ENCODE measurements at places on chromosomes 12 and 14.

DNA sequence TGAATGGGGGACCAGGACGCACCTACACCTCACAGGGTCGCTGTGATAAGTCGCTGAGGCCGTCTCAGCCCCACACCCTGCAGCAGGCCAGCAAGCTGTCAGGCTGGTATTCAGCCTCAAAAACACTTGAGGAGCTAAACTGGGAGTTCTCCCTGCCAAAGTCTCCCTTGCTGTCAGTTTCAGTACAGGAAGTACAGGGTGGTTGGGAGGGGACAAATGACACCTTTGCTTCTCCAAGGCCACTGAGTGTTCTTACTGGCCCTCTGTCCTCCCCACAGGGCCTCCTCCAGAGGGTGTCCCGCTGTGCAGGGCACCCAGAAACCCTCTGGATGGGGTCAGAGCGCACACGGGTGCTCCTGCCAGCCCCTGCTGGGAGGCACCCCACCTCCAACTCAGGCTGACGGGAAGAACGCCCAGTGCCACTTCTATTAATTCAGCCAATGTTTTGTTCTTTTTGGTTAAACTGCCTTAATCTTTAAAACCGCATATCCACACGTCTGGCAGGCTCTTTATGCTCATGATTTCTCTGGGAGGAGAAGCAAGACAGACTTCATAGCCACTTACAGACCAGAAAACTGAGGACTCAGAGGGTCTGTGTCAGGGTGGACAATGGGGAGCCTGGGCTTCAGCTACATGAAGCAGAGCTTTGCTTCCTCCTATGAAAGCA is 75.9 kb downstream of the ITPK1 start:
- DNase-seq: no peak

- DNase-seq: peak; percentile 14
Measured at GRCh38 chr12:18430425-18431048, 169.2 kb downstream of the PIK3C2G start.

DNA sequence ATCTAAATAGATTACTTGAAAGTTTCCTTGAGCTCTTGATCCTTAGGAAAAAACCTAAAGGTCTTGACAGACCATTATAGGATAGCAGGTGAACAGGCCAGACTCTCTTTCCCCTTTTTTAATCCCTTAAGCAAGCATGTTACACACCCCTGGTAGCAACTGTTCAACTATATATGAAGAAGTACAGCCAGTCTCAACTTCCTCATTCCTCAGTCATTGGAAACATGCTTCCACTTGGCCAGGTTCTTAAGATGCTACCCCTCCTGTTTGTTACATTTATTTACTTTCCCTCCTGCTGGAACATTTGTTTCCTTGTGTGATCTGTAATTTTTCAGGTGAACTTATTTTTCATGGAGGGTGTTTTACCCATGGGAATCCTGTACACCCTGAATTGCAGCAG is 124.1 kb downstream of the ARMH4 start:
- peak; percentile 55 for DNase-seq

- no peak for DNase-seq
Measured at GRCh38 chr14:32136027-32136825, 59.1 kb downstream of the ARHGAP5 start.

DNA sequence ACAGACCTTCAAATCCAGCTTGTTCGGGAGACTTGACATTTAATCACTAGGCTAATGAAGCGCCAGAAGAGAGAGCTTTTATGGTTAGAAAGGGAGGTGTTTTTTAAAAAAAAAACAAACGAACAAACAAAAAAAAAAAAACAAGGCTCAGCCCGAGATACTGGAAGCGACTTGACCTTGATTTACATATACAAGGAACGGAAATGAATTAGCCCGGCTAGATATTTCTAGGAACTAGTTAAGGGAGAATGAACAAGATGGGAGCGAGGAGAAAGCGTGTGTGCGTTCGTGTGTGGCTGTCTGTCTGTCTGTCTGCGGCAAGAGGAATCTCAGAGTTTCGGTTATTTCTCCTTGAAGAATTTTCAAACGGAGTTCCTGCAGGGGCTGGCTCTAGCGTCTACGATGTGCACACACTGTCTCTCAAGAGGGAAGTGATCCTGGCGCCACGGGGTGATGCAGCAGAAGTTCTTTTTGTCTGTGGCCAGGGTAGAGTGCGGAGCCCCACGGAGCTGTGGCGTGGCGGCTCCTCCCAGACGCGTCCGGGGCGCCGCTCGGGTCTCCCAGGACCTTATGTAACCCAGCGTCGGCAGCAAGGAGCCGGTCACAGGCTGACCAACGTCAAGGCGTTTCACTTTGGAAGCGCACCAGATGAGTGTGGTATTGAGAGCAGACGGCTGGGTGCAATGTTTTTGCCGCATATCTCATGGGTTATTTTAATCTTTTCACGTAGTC is 18.8 kb downstream of the SOCS2 start:
- peak; percentile 61 for DNase-seq

DNA sequence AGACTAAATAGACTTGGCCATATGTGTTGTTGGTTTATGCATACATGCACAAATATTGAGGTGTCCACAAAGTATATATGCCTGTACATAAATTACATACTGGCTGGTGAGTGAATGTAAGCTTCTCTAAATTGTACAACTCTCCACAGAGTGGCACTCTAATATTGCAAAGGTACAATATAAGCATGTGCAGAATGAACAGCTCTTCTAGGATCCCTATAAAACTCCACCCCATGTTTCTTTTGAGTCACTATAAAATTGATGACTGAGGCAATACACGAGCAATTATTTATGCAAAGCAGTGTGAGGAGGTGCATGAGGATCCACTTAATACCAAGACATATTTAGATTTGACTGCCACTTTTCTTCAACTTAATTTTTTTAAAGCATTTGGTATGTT is 172.2 kb downstream of the NAV3 start:
- peak; percentile 61 for DNase-seq

DNA sequence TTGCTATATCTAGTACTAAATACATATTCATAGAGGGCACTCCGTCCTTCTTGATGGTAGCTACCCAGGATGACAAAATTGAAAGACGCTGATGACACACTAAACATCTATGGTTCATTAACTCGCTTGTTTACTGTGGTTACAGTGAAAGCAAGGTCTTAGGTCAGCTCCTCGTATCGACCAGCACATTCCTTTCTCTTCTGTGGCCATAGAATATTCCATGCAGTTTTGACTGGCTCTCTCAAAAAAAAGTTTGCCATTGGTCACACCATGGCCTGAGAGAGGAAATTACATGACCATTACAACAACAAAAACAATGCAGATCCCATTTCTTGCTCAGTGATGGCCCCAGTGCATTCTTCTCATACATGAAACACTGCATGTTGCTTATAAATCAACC is 411.4 kb upstream of the SOX5 start:
- DNase-seq: no peak

DNA sequence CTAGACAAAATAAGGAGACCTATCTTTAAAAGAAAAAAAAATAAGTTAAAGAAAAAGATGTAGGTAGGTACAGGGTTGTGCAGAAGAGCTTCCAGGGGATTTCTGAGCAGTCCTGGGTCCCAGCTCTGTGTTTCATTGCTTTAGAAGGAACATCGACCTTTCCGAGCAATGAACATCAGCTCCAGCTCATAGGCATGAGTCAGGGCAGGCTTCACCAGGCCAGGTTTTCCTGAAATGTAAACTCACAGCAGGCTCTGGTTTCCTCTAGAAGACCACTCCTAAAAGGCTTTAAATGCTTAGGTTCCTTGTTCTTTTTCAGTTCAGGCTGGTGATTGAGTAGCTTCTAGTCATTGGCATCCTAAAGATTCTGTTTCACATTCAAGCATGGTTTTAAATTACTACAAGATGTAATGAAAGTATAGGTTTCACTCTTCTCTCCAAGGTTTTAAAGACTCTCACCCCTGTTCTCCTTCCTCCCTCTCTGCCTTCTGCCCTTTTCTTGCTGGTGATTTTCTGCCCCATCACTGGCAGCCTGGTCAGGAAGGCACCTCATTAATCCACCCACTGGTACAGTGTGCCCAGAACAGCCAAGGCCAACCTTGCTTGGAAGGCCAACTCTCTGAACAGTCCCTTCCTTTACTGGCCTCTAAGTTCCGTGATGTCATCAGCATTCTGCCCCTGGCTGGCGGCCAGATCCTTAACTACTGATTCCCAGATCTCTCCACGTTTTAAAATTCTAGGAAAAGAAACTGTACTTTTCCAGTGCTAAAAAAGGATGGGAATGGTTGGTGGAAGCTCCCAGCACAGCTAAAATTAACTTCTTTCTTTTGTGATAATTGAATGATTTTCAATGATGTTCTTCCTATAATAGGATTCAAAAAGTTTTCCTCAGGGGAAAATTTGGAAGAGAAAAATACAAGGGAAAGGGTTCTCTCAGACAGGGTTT is 109.4 kb upstream of the HIF1A start:
- DNase-seq: no peak

GRCh38 chr12:116426391-116427136 is 132.6 kb upstream of the MAP1LC3B2 start:
- peak; percentile 84 for DNase-seq

- DNase-seq: no peak
Measured at GRCh38 chr12:100942984-100943749, 148.6 kb downstream of the ANO4 start.

DNA sequence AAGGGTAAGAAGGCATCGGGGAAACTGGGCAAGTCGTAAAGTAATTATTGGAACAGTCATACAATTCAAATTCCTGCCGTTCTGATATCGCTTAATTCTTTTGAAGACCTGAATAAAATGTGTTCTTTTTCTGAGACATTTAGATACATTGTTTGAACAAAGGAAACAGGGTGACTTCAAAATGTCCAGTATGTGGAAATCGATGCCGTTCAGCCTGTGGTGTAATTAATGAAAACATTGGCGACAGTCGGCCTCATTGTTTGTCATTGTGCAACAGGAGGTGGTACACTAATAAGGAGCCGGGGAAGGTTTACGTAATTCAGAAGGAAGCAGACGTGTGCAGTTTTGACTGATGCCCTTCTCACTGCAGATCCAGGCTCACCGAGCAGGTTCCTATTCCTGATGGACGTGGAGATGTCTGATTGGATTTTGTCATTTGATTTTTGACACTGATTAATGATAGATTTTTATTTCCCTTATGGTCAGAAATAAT is 92.7 kb downstream of the BORCS5 start:
- DNase-seq: no peak

DNA sequence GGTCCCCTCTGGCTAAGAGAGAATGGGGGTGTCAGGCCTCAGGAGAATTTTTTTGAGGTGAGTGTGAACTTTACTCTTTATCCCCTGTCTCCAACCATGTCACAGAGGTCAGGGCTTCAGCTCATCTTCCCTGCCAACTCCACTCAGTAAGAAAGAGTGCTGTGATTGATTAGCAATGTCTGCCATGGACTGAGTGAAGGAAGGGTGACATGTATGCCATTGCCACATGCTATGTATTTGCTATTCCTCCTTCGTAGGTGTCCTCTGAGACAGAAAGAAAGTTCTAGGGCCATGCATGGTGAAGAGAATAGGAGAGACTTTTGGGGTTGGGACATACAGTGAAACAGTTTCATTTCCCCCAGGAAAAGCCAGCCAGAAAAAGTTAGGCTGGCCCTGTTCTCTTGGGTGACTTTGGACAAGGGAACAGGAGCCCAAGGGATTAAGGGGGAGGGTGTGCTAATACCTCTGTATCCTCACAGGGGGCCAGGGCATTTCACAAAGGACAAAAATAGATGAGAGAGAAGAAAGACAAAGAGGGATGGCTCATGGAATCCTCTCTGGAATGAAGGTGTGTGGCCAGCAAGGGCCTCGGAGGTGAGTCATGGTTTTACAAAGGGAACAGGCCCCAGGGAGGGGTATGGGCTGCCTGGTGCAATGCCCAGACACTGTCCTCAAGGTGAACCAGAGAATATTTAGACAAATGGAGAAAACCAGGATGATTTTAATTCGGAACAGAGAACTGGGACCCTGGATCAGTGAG is 13.9 kb upstream of the MYL2 start:
- no peak for DNase-seq

DNA sequence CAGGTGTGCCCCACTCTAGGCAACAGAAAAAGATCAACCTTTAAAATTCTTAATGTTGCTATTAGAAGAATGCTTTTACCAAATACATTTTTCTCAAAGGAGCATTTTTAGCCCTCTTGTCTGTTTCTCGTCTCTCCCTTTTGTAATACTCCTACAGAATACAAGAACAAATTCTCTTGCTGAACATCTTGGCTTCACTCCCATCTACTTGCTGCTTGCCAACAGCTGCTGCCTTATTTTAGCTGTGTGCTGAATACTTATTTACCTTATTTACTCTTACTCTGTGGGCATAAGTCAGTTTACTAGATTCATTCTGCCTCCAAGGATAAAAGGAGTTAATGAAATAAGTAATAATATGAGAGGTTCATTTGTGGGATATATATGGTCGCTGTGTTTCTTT is 70.8 kb downstream of the POLR3B start:
- DNase-seq: no peak

DNA sequence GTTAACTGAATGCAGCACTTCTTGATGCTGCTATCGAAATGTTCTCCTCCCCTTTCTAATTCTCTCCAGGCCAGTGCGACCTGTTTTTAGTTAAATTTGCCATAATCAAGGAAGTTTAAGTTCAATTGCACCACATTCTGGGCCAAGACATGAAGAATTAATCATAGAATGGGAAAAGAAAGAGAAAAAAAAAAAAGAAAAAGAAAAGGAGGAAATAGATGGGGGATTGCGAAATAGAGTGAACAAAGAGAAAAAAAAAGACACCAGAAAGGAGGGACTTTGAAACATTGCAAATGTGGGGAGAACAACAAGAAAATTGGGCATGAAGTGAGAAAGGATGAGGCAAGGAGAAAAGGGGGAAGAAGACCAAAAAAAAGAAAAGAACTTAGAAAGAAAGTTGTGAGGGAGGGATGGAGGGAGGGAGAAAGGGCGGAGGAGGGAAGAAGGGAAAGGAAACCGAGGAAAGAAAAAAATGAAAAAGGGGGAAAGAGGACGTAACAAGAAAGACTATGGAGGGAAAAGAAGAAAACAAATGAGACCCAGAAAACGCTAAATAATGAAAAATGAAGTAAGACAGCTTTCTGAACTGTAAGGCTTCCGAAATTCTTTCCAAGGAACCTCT is 32.8 kb upstream of the TBX5 start:
- no peak for DNase-seq

GRCh38 chr12:57623811-57624390 is 9.1 kb downstream of the B4GALNT1 start:
- DNase-seq: no peak

GRCh38 chr14:103537175-103537990 is 8.4 kb downstream of the TRMT61A start:
- no peak for DNase-seq

- DNase-seq: no peak
Measured at GRCh38 chr12:75591628-75592027, 80.2 kb upstream of the KRR1 start.

DNA sequence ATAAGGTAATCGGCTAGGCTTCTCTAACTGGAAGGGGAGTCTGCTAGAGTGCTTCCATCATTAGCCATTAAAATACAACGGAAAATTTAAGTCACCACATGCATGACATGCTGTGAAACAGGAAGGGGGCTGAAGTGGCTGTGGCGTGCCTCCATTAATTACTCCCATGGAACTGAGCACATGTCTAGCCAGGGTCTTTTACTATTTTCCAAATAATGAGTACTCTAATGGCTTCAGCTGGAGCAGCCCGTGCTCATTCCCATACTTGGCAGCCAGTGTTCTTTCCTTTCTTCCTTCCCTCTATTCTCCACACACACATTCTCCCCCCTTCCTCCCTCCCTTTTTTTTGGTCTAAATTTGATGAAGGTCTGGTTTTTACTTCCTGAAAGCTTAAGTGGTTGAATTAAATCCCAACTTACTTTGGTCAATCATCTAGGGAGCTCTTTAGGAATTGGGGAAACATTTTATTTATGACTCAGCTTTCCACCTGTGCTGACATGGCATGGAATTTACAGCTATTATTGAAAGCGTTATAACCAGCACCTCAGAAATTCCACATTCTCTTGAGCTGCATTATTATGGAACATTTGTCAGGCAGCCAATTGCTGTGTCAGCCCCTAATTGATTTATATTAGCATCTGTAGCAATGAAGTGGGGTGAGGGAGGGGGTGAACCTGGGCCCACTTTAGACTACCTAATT is 72.3 kb downstream of the LRIG3 start:
- no peak for DNase-seq
